Stimulated activated CD8-positive, alpha-beta memory T cell treated with anti-CD3 and anti-CD28 coated beads, Interleukin-15, amount 100 ng/mL, for 48 hours (primary cell): ENCODE measurements at places on chromosomes 5 and 9.

GRCh38 chr5:130222573-130222972 lies 318.3 kb downstream of the CHSY3 start:
- DNase-seq, result no peak

DNA sequence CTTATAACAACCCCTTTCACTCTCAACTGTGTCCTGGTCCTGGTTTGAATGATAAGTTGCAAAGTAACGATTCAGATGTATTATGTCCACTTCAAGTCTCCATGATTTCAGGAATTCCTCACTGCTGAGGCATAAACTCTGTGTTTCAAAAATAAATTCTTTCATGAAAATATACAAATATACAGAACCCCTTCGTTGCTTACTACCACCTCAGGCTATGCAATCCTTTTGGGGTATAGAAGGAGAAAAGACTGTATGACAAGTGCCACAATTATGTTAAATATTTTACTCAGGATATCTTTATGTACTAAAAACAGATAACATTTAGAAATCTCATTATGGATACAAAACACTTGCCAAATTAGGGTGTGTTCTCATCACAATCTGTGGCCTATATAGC lies 190.7 kb downstream of the KCTD16 start:
- DNase-seq, result no peak

DNA sequence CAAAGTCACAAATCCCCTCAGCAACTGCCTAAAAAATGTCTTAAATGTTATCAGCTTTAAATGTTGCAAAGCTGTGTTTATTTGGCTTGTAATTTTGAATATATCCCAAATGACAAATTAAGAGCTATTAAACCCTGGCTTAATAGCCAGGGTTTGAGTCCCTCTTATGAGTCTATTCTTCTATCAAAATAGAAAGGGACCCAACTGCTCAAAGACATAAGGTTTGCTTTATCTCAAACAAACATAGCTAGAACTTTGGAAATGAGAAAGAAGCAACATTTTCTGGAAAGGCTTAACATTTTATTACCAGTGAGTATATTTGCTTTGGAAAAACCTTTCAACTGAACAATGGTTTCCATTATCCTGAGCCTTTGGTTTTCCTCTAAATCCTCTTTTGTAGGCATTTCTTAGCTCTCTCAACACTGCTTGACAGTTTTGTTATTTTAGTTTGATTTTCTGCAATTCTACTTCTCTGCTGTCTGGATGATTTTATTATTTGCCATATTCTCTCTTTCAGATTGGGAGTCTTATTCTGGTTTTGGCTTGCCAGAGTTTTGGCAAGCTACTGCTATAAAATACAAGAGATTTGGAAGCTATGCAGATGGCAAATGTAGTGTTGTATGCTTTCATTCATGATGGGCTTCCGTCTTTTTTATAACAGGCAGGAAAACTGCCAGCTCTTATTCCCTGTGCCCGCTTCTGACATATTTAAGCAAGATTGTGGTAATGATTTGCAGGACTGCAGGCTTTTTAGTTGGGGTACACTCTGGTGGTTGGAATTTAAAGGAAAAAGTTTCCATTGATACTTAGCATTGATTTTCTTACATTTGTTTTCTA lies 734.9 kb downstream of the DTWD2 start:
- no peak for DNase-seq

DNA sequence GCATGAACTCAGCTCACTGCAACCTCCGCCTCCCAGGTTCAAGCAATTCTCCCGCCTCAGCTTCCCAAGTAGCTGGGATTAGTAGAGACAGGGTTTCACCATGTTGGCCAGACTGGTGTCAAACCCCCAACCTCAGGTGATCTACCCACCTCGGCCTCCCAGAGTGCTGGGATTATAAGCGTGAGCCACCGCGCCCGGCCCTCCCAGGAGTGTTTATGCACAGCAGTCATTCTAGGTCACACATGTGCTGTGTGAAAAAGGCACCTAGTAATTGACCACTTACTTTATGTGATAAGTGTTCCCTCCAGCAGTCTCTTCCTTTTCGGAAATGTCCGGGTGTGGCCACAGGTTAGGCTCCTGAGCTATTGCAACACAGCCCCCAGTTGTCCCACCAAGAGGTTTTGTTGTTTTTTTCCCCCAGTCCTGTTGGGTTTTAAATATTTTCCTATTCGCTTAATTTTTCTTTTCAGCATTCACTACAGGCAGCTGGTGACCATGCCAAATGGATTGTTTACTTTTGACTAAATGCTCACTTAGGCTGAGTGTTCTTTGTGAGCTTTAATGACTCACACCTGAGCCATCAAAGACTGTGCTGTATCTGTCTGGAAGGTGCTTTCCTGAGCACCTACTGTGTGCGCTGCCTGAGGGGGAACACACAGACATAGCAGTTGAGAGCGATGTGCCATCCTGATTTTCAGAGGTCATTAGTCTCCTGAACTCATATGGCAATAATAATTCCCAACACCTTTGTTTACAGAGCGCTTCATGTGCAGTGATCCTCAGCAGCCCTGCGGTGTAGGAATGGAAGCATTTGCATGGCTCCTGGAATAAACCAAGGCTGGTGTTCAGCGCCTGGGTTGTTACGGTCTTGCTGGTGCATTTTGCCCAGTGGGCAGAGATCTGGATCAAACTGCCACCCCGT lies 94.3 kb downstream of the MVB12B start:
- DNase-seq, result no peak
